ENCODE measurements at places on chromosomes 6 and 20. TPM values are rescaled to one million over a fixed set of nuclear protein-coding genes. Genes with fewer than 3 reads are reported as not detected.
A peak's percentile ranks its signal among the peaks of the same experiment; 100 is the strongest.

Gene ASIP
- 2.7 TPM for total RNA-seq

Gene NMBR
- total RNA-seq: not detected

Gene GRM1
- total RNA-seq: 0.07 TPM

Gene SLC32A1
- not detected for total RNA-seq

Gene SLC22A7
- not detected for total RNA-seq

Gene AKAP7
- total RNA-seq: 11.6 TPM

DNA sequence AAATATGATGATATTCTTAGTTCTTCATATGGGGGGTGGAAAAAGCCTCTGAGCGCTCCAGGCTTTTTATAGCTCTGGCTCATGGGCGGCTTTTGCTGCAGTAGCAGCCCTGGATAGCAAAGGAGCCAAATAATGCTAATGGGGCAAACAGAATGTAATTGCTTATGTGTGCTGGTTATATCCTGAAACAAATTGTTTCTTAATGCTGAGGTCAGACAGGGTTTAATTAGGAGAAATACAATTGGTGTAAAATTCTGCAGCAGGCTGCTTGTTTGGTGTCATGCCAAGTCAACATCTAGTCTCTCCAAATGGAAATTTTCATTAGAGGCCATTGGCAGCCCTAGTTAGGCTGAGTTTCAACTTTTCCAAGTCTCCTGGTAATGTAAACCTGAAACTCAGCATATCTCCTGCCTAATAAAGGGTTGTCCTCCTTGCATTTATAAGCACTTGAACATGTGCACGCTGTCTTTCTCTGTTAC is 530.1 kb upstream of the NOX3 start:
- peak overlapping the region; percentile 21 for H3K27ac ChIP-seq
- no peak overlapping the region for H3K4me3 ChIP-seq
- H3K36me3 ChIP-seq: no peaks in the 10 kb centered on the region
- H3K4me1 ChIP-seq: no peaks in the 10 kb centered on the region
- H3K27me3 ChIP-seq: no peaks in the 10 kb centered on the region

GRCh38 chr6:13012977-13013680 is 296.6 kb downstream of the PHACTR1 start:
- no peaks in the 10 kb centered on the region for H3K36me3 ChIP-seq
- no peak for DNase-seq
- H3K27ac ChIP-seq: no peak overlapping the region
- peak overlapping the region; percentile 63 for H3K4me3 ChIP-seq

GRCh38 chr6:74015427-74015826 is 319.4 kb downstream of the CD109 start:
- DNase-seq: no peak
- H3K4me3 ChIP-seq: no peak overlapping the region
- no peaks in the 10 kb centered on the region for H3K36me3 ChIP-seq
- H3K27ac ChIP-seq: no peak overlapping the region
- no peaks in the 10 kb centered on the region for H3K4me1 ChIP-seq

DNA sequence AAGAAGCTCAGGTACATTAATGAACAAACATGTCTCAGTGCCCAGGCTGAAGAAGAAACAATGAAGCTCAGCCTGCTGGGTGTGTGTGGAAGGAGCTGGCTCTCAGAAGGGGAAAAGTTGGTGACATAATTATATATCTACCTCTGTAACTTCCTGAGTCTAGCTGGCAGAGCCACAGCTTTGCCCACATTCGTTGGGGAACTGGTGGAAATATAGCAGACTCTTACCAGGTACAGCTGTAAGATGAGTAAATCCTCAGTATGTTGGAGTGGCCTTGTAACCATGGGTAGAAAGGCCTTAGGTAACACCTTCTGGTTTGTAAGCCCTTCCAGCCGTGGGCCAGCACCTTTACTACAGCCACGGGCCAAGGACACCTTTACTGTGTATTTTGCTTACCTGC is 29.9 kb upstream of the PNRC1 start:
- peak; percentile 51 for DNase-seq
- no peaks in the 10 kb centered on the region for H3K4me1 ChIP-seq
- no peaks in the 10 kb centered on the region for H3K36me3 ChIP-seq
- H3K27me3 ChIP-seq: no peaks in the 10 kb centered on the region
- no peak overlapping the region for H3K4me3 ChIP-seq

Data from right atrium auricular region (tissue), 2 donors.